C1 segment of cervical spinal cord (tissue), 14 donors: ENCODE measurements at places on chromosomes 16 and 17.
A peak's percentile ranks its signal among the peaks of the same experiment; 100 is the strongest.

- no peak for DNase-seq
Observed at GRCh38 chr16:75503801-75504200, 8.6 kb upstream of the CHST6 start.

GRCh38 chr16:22151246-22151998 lies 10.9 kb upstream of the SDR42E2 start:
- DNase-seq, result no peak

DNA sequence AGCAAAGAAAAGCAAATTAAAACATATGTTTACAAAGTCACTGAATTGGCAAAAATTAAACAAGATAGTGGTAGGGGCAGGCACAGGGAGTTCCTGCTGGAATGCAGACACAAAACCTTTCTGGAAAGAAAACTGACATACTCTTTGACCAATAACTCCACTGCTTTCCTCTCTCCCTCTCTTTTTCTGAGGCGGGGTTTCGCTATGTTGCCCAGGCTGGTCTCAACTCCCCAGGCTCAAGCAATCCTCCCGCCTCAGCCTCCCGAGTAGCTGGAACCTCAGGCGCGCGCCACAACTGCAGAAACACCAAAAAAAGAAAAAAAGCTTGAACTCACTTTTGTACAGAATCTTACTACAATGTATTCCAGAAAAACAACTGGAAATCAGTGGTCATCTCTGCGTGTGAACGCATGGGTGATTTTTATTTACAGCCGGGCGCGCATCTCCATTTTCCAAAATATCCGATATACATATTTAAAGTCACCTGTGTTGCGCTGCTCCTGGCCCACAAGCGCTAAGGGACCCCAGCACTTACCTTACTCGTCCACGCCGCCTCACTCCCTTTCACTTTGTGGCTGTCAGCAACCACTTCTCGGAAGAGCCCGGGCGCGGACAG lies 480 bp downstream of the TXNL4B start:
- no peak for DNase-seq

- DNase-seq, result no peak
Observed at GRCh38 chr17:10628756-10629155, 28.4 kb downstream of the MYH3 start.

- DNase-seq, result no peak
Observed at GRCh38 chr16:65697521-65697920, 575.7 kb upstream of the CDH11 start.

DNA sequence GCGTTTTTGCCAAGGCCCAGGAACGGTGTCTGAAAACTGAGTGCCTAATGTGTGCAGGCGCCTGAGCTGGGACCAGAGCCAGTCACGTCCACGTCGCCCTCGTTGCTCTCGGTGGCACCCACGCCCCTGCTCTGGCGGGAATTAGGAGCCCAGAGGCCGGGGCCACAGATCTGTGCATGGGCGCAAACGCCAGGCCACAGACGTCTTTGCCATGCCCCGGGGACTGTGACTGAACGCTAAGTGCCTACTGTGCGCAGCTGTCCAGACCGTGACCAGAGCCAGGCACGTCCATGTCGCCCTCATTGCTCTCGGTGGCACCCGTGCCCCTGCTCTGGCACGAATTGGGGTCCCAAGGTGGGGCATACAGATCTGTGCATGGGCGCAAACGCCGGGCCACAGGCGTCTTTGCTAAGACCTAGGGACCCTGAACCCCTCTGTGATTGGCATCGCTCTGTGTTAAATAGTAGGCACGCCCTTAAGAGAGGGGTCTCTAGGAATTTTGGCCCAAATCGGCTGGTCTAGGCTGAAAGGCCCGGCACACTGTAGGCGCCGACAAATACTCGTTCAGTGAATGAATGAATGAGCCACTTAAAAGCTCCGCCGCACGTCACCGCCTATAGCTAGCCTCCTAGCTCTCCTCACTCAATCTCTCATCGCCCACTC lies 827 bp upstream of the UBALD1 start:
- DNase-seq, result no peak

DNA sequence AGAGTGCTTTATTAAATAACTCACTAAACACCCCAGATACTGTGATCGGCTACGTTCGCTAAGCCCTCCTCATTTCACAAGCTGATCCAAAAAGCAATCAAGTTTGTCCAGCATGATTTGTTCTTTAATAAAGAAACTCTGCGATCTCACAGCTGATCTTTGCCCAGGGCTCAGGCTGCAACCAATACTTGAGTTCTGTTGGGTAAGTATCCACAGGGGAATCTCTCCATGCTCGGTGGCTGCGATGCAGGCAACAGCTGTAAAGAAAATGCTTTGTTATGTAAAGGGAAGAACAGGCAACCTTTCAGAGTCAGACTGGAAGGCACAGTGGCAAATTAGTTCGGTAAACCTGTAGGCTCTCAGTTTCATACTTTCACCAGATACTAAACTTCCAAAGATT lies 67.5 kb downstream of the SHISA6 start:
- no peak for DNase-seq

DNA sequence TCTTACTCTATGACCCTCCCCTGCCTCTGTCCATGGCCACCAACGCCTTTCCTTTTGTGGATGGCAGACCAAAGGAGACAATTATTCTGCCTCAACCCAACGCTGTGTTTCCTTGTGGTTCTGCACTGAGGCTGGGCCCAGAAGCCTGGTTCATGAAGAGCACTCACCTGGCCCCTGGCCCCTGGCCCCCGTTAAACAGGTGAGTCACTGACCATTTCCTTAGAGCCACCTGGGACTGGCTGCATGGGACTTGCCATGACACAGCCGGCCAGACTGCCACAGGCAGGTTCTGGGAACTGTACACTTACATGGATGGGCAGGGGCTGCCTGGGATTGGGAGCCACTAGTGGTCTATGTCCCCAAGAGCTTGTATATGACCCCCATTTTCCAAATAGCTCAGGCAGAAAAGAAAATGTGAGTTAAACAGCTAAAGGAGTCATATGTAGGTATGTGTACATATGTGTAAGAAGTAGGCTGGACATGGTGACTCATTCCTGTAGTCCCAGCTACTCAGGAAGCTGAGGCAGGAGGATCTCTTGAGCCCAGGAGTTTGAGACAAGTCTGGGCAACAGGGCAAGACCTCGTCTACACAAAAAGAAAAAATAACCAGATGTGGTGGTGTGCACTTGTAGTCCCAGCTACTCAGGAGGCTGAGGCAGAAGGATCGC lies 181.9 kb upstream of the CACNG5 start:
- DNase-seq, result no peak

- no peak for DNase-seq
Observed at GRCh38 chr17:1643999-1644492, 1.5 kb downstream of the SCARF1 start.

GRCh38 chr16:55700961-55701360 lies 45.2 kb downstream of the SLC6A2 start:
- no peak for DNase-seq

DNA sequence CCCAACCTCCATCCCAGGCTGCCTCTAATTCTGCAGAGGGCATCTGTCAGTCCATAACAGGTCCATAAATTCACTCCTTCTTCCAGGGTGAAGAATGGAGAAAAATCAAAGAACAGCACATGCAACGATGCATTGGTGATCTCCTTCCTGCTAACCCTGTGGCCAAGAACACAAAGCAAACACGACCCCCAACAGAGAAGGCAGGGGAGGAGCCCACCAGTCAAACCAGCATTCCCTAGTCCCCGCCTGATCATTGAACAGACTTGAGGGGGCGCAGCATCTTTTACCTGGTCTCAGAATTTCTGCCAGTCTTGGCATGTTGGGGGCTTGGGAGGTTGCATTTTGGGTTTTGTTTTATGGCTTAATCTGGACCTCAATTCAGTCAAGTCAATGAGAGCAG lies 476.0 kb downstream of the SLC39A11 start:
- DNase-seq, result no peak

DNA sequence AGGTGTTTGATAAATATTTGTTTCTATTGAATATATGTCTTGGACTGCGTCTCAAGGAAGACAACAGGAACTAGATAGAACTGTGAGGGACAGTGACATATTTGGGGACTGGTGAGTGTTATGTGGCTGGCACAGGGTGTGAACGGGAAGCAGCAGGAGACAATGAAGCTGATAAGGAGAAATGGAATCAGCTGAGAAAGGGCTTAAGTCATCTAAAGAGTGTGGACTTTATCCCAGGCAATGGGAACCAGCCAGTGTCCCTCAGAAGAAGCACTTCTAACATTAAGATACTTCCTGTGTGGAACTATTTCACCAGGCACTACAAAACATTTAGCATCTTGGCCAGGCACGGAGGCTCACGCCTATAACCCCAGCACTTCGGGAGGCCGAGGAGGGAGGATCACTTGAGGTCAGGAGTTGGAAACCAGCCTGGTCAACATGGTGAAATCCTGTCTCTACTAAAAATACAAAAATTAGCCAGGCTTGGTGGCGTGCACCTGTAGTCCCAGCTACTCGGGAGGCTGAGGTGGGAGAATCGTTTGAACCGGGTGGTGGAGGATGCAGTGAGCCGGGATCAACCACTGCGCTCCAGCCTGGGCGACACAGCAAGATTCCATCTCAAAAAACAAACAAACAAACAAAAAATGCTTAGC lies 41.2 kb downstream of the ARHGAP17 start:
- no peak for DNase-seq

DNA sequence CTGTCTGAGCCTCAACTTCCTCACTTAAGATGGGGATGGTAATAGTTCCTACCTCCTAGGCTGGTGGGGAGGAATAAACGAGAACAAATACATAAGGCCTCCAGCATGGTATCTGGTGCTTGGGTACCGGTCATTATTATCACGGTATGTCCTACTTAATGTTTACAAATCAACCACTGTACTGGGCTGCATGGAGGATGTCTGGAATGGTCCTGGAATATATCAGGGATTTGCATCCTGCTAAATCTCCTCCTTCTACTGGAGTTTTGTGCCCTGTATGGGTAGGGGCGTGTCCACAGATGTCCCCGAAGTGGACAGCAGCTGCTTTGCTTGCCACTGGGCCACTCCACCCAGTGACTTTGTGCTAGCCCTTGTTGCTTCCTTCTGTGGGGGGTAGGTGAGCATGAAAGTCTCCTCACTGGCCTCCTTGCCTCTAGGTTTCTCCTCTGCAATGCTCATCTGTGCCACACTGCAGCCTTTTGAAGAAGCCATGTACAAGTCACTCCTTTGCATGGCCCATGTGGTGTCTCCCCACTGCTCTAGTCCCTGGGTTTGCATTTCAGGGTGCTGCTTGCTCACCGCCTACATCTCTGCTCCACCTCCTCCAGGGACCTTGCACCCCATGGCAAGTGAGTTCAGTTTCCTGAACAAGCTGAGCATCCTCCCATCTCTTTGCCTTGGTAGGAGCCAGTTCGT lies 2.2 kb upstream of the CMIP start:
- DNase-seq, result no peak

DNA sequence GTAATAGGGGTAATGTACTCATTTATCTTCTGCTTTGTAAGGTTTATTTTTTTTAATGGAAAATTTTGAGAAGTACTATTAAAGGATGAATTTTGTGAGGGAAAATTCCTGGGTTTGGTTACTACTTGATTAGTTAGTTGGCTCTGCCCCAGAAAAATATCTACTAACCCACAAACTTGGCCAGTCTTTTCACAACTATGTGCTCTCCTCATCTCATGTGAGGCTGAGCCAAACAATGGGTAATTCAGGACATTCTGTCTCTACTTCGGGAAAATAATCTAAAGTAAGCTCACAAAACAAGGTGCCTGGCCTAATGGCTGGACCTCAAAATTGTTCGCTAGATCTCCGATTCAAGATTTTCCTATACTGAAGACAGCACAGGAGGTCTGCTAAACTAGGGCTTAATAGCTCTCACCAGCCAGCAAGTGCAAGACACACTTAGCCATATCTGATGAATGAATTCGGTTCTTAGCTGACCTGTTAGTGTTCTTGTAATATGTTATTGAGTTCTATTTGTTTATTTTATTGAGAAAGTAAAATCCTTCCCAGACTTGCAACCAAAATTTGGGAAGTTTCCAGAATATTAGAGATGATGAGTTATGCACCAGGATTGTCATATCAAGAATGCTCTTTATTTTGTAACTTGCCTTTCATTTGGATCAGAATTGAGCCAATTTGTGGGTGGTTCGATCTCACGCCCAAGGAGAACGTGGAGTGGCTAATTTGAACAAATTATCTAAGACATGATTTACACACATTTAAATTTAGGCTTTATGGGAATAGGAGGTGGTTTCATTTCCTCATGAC lies 5.7 kb downstream of the KCNJ16 start:
- DNase-seq, result no peak

DNA sequence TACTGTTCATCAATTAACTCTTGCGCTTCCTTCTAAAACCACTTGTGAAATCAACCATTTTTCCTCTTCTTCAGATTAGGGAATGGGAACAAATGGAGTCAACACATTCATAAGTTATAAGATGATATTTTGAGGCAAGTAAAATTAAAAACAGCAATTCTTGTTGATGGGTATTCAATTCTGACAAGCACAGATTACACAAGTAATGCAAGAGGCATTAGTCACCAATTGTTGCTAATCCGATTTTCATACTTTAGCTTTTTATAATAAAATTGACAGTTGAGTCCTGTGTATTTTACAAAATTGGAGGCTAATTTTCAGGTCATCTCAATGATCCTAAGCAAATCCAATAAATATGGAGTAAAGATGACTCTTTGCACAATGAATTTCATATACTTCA lies 918.4 kb upstream of the SOX9 start:
- no peak for DNase-seq

- no peak for DNase-seq
Observed at GRCh38 chr17:70254735-70255460, 85.6 kb downstream of the KCNJ2 start.

DNA sequence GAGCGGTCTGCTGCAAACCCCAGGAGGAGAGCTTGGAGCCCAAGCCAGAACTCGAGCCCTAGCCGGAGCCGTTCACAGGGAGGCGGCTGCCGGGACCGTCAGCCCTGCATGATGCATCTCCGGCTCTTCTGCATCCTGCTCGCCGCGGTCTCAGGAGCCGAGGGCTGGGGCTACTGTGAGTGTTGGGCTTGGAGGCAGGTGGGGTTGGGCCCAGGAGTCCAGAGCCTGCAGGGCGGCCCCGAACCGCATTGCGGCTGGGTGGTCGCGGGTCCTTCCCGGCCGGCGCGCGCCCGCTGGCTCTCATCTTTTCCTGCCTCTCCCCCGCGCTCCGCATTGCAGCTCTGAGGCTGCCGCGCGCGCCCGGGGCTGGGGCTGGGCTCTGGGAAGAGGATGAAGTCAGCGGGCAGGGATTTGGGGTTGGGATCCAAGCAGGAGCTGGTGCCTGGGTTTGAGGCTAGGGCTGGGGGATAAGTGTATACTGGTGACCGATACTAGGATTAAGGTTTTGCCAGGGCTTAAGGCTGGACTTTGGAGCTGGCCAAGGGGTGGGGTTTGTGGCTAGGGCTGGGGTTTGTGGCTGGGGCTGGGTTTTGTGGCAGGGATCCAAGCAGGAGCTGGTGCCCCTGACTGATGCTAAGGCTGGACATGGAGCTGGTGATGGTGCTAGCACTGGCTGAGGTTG lies 532 bp downstream of the CNTNAP1 start:
- DNase-seq, result peak; percentile 38

DNA sequence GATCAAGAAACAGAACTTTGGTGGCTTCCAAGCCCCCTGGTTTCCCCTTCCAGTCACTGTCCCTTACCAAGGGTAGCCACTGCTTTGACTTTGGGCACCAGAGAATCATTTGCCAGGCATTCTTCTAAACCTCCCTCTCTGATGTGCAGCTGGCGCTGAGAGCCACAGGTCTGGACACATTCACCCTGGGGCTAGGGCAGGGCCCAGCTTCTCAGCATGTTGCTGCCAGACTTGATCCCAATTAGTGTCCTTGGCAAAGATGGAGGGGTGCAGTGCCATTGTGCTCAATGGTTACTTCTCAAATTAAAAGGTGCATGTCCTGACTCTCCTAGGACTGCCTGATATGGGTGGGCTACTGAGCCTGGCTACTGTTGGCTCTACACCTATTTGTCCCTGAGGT lies 7.6 kb upstream of the SLC47A2 start:
- no peak for DNase-seq

GRCh38 chr17:13154930-13155329 lies 137.1 kb upstream of the ELAC2 start:
- no peak for DNase-seq

GRCh38 chr17:30027676-30028075 lies 86.2 kb downstream of the EFCAB5 start:
- DNase-seq, result no peak
